ENCODE measurements at places on chromosomes 5 and 9.

GRCh38 chr9:79551994-79552393 is 19.8 kb upstream of the TLE4 start:
- no peak for DNase-seq

DNA sequence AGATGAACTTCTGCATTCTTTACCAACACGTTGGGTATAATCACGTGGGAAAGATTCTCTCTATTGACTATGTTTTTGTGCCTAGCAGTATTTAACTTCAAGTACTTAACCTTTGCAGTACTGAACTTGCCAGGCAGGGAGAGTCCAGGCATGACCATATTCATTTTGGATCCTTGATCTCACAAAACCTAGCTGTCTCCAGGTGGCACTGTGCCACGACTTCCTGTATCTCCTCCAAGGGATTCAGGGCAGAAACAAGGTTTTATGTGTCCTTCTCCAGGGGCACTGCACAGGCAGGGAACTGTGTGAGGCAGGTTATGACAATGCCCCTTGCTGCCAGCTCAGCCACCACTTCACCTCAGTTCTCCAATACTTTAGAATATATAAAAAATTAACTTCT is 11.7 kb upstream of the IFNA5 start:
- DNase-seq, result no peak

- DNase-seq, result no peak
These were observed 45.4 kb downstream of the RAB14 start for GRCh38 chr9:121156263-121156731.

DNA sequence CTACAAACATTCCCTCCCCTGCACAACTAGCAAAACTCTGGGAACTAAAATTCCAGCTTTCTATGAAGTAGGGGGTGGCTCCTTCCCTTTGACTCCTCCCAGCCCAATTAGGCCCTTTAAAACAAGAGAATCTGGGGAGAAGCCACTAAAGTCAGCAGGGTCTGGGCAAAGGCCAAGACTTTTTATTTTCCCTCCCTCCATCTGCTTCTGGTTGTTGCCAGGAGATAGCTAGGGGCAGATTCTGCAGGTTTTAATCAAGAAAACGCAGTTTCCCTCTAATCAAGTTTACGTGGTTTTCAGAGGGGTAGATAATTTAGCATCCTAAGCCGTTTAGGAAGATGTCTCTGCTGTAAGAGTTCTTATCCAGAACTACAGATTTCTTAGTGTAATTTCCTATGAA is 114.5 kb upstream of the CDH6 start:
- DNase-seq, result no peak

GRCh38 chr5:36523926-36524325 is 82.5 kb upstream of the SLC1A3 start:
- no peak for DNase-seq

DNA sequence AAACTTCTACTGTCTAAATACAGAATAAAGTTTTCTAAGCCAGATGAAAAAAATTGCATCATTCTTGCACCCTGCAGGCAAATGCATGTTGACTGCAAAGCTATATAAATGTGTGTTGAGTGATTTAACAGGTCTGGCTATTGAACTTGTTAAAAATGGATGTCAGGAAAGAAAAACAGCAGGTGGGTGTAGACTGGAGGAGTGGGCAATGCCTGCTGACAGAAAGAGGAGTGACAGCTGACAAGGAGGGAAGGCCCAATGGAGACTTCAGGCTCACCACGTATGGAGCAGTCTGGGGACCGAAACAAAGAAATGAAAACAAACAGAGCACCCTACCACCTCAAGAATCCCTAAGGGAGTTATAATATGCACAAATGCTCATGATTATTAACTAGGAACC is 127.8 kb downstream of the GRIA1 start:
- no peak for DNase-seq

DNA sequence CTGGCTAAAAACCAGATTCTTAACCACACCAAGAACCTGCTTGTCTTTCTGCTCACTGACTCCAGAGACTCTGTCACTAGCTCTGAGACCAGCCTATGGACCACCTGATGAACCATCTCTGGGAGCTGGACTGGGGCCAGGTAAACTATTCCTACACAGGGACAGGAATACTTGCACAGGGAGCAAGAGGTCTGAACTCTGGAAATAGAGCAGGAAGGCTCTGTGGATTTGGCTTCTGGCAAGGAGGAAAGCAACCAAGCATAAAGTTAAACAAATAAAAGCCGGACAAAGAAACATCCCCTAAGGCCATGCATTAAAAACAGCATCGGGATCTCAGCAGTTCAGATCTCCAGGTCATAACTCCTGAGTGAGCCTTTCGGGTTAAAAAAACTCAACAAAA is 5.6 kb upstream of the SPARC start:
- DNase-seq, result no peak

Measured in hematopoietic multipotent progenitor cell treated with erythropoietin and hydrocortisone succinate and interleukin-3 and kit ligand, for 15 days (in vitro differentiated cells).